ENCODE measurements at places on chromosomes 1 and 21.
A peak's percentile ranks its signal among the peaks of the same experiment; 100 is the strongest.

- DNase-seq = no peak
Measured at GRCh38 chr1:178488393-178488792, 8.4 kb downstream of the CLEC20A start.

DNA sequence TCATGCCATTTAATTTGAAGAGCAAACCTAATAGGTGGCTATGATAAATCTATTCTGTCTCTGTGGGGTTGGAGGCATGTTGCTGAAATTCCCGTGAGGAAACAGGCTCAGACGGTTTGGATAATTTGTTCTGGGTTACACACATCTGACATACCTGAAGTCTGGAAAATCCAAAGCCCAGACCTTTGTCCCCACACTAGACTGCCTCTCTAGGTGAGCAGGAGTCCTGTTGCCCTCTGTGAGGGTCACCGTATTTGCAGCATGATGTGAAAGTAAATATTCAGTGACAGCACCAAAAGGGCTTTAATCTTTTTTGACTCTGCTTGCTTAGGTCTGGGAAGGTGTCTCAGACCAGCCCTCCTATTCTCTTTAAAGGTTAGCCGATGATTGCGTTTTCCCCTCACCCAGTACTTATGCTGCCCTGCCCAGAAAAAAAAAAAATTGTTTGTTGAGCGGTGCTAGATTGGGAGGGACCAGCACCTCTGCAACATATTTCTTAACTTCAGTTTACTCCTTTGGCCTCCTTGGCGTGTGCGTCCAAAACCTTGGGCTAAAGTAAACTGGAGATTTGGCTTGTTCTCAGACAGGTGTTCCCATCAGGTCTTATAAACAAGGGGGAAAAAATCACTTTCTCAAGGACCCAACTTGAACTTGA is 67.0 kb downstream of the CACHD1 start:
- no peak for DNase-seq

DNA sequence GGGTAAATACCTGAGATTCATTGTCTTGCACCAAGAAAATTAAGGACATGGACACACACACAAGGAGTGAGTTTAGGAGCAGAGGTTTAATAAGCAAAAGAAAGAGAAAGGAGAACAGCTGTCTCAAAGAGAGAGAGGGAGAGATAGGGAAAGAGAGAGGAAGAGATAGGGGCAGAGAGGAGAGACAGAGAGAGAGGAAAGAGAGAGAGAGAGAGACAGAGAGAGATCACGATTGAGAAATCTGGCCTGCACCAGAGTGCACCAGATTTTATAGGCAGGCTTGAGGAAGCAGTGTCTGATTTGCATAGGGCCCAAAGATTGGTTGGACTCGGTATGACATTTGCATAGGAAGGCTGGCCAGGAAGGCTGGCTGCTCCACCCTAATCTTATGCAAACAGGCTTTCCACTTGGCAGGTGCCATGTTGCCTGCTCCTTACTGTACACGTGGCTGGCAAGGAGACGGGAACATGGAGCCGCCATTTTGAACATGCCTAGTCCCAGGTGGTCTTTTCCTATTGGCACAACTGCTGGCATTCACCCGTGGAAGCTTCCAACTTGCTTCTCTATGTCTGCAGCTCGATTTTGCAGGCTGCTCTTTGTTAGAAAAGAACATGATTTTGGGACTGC is 419.9 kb downstream of the ZP4 start:
- DNase-seq = no peak

DNA sequence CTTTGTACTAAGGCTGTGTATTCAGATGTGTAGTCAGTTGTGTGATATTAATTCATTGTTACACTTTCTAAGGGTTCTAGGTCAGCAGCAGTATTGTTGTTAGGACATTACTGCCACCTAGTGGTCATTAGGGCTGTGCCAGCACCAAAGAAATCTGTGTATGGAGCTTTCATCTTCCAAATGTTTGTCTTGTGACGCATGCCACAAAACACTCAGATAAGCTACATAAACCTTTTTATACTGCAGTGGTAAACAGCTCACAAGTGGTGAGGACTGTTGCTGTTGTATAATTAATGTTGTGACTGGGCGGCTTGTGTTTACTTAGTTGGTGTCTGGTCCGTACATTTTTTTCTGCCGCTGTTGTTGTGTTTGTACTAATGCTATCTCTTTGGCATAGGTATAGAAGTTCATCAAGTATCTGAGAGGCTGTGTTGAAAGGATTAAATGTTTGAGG is 51.7 kb downstream of the S1PR1 start:
- DNase-seq = peak; percentile 11

- DNase-seq = no peak
Measured at GRCh38 chr1:169624912-169625311, 5.0 kb downstream of the SELP start.

- DNase-seq = no peak
Measured at GRCh38 chr1:93440706-93441105, 7.2 kb upstream of the FNBP1L start.

- peak; percentile 42 for DNase-seq
Measured at GRCh38 chr1:66532798-66533783, 862 bp upstream of the SGIP1 start.

DNA sequence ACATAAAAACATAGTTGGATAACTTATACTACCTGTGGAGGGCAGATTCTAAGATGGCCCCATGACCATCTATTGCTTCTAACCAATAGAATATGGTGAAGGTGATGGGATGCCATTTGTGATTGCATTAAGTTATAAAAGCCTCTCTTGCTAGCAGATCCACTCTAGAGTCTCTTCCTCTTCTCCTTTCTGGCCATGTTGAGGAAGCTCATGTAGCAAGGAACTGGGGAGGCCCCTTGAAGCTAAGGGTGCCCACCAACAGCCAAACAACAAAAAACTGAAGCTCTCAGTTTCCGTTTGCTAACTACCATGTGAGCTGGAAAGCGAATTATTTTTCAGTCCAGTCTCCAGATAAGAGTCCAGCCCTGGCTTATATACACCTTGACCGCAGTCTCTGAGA is 16.0 kb upstream of the AGO1 start:
- DNase-seq = no peak

- no peak for DNase-seq
Measured at GRCh38 chr21:46248422-46248782, 19.8 kb upstream of the LSS start.

DNA sequence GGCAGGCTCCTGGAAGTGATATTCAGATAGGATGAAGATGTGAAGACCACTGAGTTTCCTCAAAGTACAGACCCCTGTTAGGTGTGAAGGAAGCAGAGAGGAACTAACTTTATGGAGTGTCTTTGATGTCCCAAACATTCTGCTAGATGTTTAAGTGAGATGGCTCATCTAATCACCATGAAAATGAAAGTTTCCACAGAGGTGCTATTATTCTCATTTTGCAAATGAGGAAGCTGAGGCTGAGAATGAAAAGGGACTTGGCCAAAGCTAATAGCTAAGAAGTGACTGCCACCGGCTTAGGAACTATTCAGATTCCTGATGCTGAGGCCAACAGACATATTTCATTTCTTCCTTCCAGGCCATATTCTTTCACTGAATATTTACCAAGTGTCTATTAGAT is 45.9 kb upstream of the WLS start:
- no peak for DNase-seq

DNA sequence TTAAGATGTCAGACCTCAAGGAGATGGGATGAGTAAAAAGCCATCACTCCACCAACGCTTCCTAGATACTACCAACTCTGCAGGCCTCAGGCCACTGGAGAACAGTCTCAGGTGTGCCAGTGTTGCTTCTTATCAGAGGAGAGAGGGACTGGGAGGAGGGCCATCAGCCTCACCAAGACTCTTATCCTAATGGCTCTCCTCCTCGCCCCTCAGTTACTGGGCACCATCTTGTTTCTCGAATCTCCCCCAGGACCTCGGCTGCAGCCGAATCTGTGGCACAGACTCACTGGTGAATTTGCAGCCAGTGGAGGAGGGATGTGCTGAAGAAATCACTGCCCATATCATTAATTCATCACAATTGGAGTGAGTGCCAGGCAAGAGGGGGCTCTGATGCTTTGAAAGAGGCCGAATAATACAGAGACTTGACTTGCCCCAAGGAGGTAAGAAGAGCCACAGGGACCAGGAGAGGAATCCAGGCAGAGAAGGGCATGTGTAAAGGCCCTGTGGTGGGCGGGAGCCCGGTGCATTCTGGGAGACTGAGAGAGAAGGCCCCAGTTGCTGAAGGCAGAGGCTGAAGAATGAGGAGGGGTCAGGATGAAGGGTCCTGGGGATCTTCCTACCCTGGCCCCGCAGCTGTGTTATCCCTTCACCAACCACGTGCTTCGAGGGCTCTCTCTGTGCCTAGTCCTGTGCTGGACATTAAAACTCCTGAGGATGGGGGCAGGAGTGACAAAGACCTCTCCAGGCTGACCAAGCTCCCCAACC is 129.8 kb downstream of the PTPRU start:
- DNase-seq = no peak
